Activated CD4-positive, alpha-beta T cell treated with anti-CD3 and anti-CD28 coated beads for 36 hours (primary cell): ENCODE measurements at places on chromosomes 7 and 10.

DNA sequence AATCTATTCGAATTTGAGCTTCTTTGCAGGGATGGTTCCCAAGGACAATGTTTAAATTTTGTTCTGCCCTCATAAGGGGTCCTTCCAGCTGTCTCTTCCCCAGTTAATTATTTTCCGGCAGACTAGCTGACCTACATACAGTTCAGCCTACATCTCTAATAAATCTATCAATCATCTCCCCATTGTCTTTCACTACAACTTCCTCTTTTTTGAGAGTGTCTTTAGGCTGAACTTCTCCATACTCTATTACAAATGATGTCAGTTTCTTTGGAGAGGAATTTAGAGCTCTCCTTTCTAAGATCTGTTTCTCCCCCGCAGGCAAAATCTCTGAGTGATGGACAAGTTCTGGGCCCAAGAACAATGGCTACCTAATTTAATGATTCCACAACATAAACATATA is 122.2 kb downstream of the PCLO start:
- no peak for DNase-seq

DNA sequence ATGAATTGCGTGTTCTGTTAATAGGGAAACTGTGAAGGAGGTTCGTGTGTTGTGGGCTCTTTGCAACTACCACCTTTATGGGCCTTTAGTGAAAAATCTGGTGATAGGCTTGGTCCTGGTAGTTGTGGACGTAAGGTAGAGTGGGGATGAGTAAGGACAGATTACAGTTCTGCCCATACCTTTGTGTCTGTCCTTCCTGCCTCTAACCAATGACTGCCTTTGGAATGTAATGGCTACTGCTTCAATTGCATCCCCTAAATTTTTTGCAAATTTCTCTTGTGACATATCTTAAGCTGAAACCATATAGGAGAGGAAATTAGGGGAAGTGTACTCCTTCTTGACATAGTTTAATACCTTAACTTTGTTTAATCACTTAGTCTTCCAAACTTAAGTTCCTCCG is 82.3 kb downstream of the ADK start:
- no peak for DNase-seq

DNA sequence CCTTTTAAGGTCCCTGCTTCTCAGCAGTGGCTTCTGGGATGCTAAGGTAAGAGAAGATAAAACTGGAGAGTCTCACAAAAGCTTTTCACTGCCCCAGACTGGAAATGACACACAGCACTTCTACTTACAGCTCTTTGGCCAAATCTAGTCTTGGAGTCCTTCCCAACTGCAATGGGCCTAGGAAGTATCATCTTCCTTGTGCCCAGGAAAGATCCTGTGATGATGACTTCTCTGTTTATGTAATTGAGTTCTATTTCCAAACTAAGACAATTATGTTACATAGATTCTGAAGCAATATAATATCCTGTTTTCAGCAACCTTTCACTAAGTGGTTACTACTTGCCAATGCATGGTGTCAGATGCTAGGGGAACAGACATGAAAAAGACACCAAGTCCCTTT is 234.1 kb downstream of the PTEN start:
- DNase-seq: no peak

GRCh38 chr10:49783645-49784044 is 21.5 kb upstream of the OGDHL start:
- DNase-seq: no peak

GRCh38 chr10:60434418-60435046 is 44.9 kb upstream of the ANK3 start:
- DNase-seq: peak; percentile 17

GRCh38 chr7:90238583-90238982 is 6.4 kb upstream of the CFAP69 start:
- no peak for DNase-seq

GRCh38 chr10:100319707-100320402 is 10.2 kb downstream of the PKD2L1 start:
- DNase-seq: no peak
